ENCODE measurements at places on chromosomes 4 and X.

- DNase-seq, result no peak
Observed at GRCh38 chr4:71198958-71199357, 139.9 kb upstream of the SLC4A4 start.

DNA sequence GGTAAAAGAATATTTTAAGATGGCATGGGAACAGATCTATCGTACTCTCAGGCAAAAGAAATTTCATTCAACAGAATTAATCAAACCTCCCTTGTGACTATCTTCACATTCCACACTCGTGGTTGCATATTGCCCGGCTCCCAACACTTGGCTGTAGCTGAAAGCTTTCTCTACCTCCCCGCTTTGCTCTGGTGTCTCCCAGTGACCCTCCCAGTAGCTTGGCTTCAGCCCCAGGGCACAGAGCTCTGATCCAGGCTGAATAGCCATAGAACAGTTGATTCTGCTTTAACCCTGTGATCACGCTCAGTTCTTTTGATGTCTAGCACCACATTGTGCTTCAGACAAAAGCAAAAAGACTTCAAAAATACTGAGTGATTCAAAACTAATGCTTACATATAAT, 24.6 kb downstream of the SLC7A11 start:
- no peak for DNase-seq

DNA sequence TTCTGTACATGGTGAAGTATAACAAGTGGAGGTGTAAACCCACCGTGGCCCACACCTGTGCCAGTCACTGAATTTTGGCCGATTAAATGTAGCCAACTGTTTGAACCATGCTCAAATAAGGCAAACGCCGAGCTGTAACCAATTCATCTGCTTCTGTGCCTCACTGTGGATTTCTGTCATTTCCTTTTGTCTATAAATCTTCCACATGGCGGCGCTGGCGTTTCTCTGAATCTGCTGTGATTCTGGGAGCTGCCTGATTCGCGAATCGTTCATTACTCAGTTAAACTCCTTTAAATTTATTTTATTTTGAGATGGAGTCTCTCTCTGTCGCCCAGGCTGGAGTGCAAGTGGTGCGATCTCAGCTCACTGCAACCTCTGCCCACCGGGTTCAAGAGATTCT, 19.2 kb downstream of the SUPT20HL2 start:
- peak; percentile 23 for DNase-seq

DNA sequence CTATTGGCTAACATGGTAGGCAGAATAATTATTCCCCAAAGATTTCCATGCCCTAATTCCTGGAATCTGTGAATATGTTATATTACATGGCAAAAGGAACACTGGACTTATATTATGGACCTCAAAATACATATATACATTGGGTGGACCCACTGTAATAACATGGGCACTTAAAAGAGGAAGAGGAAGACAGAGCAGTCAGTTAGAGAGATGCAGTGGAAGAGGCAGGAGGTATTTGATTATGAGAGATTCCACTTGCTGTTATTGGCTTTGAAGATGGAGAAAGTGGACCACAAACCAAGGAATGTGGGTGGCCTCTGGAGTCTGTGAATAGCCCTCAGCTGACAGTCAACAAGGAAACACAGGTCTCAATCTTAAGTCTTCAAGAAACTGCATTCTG, 14.0 kb upstream of the ART3 start:
- DNase-seq, result no peak

DNA sequence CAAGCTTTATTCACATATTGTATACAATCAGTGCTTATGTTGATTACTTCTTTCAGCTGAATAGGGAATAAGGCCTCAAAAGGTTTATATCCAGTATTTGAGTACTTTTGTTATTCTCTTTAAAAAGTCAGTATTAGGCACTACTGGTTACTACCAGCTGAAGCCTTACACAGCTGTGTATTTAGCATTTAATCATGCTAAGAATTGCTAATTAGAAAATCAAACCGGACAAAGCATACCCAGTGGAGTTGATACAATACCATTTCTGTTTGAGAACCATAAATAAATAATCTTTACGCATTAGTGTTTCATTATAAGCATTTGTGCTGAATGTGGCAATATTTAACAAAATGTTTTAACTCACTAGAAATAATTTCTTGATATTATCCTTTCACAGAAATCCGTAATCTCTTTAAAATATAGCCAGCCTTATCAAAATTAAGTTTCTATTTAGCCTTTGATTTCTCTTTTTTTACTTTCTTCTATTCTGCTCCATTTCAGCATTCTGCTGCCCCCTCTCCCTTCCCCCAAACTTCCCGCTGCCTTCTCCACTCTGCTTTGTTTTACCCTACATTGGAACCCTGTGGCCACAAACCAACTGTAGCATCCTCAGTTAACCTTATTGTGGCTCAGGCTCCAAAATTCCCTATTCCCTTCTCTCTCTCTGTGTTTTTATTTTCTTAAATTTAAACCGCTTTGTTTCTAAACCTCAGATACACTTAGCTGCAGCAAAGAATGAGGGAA, 37.8 kb downstream of the UGT8 start:
- DNase-seq, result no peak

DNA sequence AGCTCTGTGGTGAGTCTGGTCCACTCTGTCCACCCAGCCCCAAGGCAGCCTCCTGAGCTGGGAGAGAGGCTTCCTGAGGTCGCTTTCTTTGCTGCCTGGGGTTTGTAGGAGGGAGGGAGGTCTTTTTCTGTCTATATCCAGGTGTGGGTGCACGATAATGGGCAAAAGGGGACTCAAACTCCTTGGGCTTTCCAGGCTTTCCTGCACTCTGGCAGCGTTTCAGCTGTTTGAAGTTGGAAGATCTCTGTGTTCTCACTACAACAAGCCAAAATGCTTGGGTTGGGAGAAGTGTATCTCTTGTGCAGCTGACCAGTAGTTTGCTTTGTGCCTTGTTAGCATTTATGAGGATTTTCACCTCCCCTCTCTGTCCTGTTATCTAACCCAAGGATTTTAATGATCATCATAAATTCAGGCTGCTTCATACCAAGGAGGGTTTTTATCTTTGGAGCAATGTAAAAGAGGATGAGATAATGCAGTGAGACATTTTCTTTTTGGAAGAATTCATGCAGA, 126.3 kb downstream of the REPS2 start:
- DNase-seq, result no peak

GRCh38 chr4:145720656-145721055, 40.7 kb downstream of the C4orf51 start:
- DNase-seq, result peak; percentile 16

- peak; percentile 65 for DNase-seq
Observed at GRCh38 chr4:121252224-121252806, 88.2 kb upstream of the TNIP3 start.

GRCh38 chr4:54539500-54540029, 118.2 kb upstream of the KIT start:
- DNase-seq, result peak; percentile 4

DNA sequence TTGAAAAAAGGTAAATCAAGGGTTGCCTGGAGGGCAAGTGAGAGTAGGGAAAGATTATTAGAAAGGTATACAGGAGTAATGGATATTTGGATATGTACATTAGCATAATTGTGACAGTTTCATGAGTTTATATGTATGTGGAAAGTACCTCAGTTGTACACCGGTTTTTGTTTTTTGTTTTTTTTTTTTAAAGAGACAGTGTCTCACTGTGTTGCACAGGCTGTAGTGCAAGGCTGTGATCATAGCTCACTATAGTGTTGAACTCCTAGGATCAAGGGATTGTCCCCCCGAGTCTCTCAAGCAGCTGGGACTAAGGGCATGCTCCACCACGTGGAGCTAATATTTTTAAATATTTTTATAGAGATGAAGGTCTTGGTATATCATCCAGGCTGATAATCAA, 15.3 kb upstream of the HPGD start:
- no peak for DNase-seq

- no peak for DNase-seq
Observed at GRCh38 chrX:46268412-46268811, 276.8 kb downstream of the ZNF674 start.

DNA sequence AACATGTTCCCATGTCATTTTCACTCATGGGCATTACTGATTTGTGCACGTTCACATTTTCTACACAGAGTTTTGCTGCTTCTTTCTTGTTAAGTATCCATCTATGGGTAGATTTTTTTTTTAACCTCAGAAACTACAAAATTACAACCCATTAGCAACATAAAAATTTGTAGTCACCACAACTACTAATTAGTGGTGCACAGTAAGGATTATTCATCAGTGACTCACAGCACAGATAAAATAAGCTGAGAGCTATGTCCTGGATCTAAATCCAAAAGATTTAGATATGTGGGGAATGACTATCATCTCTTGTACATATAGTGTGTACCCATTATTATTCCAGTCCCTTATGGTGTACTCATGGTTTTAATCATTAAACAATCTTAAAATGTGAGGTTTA, 19.7 kb upstream of the AMELX start:
- no peak for DNase-seq

All from activated naive CD8-positive, alpha-beta T cell treated with anti-CD3 and anti-CD28 coated beads, Interleukin-2, amount 50 U/mL, for 24 hours (primary cell).